ENCODE measurements at places on chromosomes 2 and 18. TPM values are rescaled to one million over a fixed set of nuclear protein-coding genes. Genes with fewer than 3 reads are reported as not detected.

- DNase-seq, result no peak
Observed at GRCh38 chr2:209762563-209762962, 9.1 kb upstream of the UNC80 start.

GRCh38 chr2:222982010-222982908 lies 69.7 kb upstream of the KCNE4 start:
- DNase-seq, result no peak

DNA sequence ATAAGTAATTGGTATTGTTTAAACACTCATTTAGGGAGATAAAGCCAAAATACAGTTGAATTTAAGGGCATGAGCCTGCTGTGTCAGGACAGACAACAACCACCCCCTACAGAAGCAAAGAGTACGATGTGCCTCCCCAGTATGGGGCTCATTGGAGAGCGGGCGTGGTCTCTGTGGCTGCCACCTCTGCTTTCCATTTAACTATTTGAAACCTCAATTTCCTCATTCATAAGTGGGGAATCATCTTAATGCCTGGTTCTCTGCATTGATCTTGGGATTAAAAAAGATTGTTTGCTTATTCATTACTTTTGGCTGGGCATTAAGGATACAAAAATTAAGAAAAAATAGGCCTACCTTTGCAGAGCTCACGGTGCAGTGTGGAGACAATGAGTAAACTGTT lies 21.4 kb downstream of the KCNS3 start:
- no peak for DNase-seq

- no peak for DNase-seq
Observed at GRCh38 chr2:170845343-170845742, 28.7 kb downstream of the GAD1 start.

GRCh38 chr2:40254611-40255010 lies 197.3 kb downstream of the SLC8A1 start:
- DNase-seq, result no peak

- no peak for DNase-seq
Observed at GRCh38 chr2:199705538-199705937, 145.5 kb downstream of the FTCDNL1 start.

GRCh38 chr18:9637036-9637767 lies 22.8 kb upstream of the PPP4R1 start:
- no peak for DNase-seq

GRCh38 chr2:166614503-166614902 lies 120.5 kb upstream of the SCN7A start:
- no peak for DNase-seq

- no peak for DNase-seq
Observed at GRCh38 chr2:55141572-55142413, 90.3 kb downstream of the CLHC1 start.

- DNase-seq, result no peak
Observed at GRCh38 chr2:236120829-236121228, 47.4 kb downstream of the GBX2 start.

DNA sequence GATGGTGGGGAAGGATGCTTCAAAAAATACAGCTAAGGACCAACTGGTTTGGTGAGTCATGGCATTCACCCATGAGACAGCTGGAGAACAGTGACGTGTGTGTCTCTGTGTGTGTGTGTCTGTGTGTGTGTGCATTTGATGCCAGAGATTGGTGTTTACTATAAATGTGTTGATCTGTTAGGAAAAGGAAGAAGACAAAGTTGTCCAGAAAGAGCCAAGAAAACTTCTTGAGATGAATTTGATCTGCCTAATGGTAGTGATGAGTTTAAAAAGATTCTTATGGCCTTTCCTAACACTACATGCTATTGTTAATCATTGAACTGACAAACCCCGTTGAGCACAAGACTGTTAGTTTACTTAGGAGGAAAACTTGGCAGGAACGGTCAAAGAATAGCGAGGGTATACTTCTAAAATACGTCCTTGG lies 36.4 kb upstream of the IL1R1 start:
- DNase-seq, result no peak

- DNase-seq, result no peak
Observed at GRCh38 chr2:98917031-98917471, 19.0 kb downstream of the CRACDL start.

- DNase-seq, result no peak
Observed at GRCh38 chr18:56861244-56861643, 210.1 kb downstream of the WDR7 start.

DNA sequence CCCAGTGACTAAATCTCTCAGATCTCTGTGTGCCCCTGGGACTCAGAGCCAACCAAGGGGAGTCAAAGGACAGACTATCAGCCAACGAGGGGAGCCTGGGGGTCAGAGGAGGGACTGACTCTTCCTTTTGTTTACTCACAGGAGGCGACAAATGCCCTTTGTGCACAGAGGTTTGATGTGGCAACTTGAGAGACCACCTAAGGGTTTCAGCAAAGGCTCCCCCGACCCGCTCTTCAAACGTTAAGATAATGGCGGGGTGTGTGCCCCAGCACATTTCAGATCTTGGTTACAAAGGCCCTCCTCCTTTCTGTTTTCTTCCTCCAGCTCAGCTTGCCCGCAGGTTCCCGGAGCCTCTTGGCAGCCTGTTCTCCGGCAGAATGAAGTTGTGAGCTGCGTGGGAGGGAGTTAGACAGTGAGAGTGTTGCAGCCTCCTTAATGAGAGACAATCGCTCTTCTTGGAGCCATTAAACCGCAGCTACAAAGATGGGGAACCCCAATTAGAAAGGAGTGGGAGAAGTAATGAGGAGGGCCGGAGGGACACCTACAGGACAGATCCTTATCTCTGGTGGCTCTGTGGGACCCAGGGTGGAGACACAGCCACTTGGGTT lies 76.2 kb downstream of the KIAA2012 start:
- no peak for DNase-seq

DNA sequence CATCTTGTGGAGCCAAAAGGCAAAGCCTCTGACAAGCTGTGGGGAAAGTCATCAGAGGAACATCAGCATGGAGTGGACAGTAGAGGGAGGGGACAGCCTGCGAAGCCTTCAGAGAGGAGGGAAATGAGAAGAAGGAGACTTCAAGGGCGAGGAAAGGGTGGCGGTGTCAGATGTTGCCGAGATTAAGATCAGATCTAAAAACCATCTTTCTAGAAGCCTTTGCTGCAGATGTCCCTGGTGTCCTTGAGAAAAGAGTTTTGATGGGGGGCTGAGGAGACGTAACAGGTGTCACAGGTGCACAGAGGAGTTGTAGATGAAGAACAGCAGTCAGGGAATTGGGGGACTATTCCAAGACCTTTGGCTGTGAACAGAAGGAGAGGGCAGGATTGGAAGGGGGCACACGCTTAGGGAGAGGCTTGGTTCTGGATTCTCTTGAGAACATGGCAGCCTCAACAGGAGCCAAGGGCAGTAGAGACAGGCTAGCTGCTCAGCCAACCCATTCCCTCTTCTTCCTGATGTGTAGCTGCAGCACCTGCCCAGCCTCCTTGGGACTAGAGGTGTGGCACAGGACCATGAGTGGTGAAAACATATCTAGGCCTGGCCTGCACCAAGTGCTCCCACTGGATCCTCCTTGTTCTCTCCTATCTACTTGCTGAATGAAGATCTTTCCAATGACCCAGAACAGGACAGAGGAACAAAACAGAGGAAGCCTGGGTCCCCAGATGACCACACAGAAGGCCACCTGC lies 22.7 kb upstream of the NCL start:
- DNase-seq, result no peak

DNA sequence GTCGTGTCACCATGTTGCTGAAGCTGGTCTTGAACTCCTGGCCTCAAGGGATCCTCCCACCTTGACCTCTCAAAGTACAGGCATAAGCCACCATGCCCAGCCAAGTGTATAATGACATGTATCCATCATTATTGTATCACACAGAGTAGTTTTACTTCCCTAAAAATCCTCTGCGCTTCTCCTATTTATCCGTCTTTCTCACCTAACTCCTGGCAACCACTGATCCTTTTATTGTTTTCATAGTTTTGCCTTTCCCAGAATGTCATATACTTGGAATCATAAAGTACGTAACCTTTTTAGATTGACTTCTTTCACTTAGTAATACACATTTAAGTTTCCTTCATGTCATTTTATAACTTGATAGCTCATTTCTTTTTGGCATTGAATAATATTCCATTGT lies 51.0 kb downstream of the ZC3H15 start:
- no peak for DNase-seq

DNA sequence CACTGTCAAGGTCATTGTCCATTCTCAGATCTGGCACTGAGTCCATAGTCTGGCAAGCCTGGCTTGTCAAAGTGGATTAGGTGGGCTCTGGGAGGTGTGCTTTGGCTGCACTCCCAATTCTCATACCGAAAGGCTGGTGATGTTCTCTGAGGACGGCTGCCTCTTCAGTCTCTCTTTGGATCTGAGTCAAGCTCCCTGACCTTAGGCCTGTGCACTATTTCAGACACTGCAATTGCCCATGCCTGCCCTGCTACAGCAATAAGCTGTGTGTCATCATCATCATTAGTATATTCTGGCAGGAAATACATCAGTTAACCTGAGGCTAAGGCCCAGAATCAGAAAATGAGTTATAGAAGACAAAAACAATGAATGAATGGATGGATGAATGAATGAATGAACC lies 1.6 kb upstream of the SLC5A7 start:
- DNase-seq, result no peak

DNA sequence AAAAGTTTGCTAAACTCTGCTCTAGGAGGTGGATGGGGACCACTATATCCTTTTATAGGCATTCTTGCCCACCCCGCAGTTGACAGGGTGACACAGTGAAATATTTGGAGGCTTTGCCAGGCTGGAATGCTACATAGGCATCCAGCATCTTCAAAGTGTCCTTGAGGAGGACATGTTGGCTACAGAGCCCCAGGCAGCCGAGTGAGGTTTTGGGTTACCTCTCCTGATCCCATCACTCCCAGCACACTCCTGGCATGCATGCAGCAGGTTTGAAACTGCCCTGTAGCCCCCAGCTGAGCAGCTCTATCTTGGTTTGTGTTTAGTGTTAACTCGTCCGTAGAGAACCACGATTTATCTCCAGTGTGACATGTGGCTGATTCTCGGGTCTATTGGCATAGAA lies 7.3 kb downstream of the FOSL2 start:
- DNase-seq, result no peak

DNA sequence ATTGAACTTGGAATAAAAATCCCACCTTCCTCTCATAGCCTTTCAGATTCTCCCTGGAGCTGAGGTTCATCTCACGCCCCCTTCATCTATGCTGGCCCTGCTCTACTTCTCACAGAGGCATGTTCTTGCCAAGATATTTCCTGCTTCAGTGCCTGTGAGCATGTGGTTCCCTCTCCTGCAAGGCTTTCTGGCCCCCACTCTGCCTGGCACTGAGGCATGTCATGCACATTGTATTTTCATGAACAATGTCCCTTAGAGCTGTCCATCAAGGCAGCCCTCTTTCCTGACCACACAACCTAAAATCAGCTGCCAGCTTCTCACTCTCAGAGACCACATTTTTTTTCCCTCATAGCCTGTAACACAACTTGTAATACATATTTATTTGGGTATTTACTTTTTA lies 18.0 kb upstream of the HK2 start:
- DNase-seq, result no peak

DNA sequence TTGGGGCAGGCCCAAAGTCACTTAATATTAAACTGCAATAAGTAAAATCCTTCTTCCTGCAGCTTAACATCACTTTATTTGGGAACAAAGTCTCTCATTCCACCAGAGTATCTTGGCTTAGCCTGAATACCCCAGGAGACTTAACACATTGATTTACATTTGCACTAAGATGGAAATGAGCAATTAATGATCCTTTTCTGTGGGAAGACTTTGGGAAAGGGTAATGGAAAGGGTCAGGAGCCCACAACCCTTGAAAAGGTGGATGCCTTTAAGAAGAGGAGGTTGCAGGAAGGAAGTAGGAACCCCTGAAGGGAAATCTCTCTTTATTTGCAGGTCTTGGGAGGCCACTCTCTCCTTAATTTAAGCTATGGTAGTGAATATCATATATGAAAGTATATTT lies 28.0 kb upstream of the BARD1 start:
- no peak for DNase-seq

DNA sequence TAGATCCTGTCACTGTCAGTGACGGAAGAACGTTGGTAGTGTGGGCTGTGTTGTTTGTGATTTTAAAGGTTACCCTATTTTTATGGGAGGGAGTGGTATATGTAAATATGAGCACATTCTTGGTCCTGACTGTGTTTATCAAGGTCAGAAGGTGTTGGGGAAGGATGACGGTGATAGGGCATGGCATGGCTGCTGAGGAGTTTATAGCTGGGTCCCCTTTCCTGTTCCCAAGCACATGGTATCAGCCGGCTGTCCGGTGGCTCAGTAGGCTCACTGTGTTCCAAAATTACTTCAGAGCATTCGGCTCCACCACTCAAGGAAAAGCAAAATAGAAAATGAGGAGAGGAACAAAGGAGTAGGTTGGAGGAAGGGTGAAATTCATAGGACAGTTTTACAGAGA lies 28.6 kb downstream of the IRS1 start:
- no peak for DNase-seq

DNA sequence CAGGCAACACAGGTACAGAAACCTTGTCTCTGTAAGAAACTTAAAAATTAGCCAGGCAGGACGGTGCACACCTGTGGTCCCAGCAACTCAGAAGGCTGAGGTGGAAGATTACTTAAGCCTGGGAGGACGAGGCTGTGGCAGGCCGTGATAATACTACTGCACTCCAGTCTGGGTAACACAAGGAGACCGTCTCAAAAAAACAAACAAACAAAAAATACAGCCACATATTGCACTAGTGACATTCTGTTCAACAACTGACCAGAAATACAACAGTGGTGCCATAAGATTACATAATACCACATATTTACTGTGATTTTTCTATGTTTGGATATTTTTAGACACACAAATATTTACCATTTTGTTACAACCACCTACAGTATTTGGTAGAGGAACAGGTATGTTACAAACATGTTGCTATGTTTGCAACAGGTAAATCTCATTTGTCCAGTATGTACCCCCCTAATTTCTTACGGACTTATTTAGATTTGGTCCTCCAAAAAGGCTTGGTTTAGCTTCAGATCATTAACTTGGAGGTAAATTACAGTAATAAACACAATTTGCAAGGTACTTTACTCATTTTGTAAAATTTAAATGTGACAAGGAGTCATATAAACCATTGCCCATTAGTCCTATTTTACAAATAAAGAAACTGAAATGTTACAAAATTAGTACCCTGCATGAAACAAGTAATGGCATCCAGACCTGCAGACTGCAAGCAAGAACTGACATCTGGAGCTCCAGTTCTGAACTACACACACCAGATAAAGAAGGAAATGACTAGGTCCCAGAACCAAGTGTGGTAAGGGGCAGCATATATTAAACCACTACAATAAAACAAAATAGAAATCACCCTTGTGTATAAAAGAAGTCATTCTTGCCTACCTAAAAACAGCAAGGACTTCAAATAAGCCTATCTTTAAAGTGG lies 36.8 kb downstream of the TRIP12 start:
- no peak for DNase-seq

GRCh38 chr2:121075641-121076497 lies 209.1 kb downstream of the TFCP2L1 start:
- no peak for DNase-seq

- DNase-seq, result no peak
Observed at GRCh38 chr2:162430323-162430722, 86.4 kb downstream of the GCA start.

GRCh38 chr18:9946831-9947230 lies 33.0 kb downstream of the VAPA start:
- DNase-seq, result no peak

Gene NCKAP5
- not detected for total RNA-seq

Gene CFLAR
- total RNA-seq, result 193 TPM

Gene LYPD6B
- not detected for total RNA-seq

Gene CCDC148
- not detected for total RNA-seq

Gene KIAA2012
- 0.05 TPM for total RNA-seq

Gene PRKAG3
- not detected for total RNA-seq

Gene MAL
- 54.6 TPM for total RNA-seq

Gene CNTNAP5
- not detected for total RNA-seq

Gene ZNF532
- total RNA-seq, result 3.5 TPM

Gene CDK5R2
- not detected for total RNA-seq

Gene CTAGE1
- not detected for total RNA-seq

Gene ACKR3
- total RNA-seq, result 3.3 TPM

Gene RBM44
- 0.42 TPM for total RNA-seq
